ENCODE measurements at places on chromosomes 5 and 9.
A peak's percentile ranks its signal among the peaks of the same experiment; 100 is the strongest.

- no peak for DNase-seq
These were observed 85.7 kb upstream of the NIPBL start for GRCh38 chr5:36790847-36791246.

GRCh38 chr9:34503406-34503805, 19.4 kb downstream of the ENHO start:
- DNase-seq, result no peak

GRCh38 chr5:30686530-30686929, 507.0 kb upstream of the CDH6 start:
- no peak for DNase-seq

- DNase-seq, result no peak
These were observed 208.3 kb upstream of the ITGA1 start for GRCh38 chr5:52579391-52579790.

GRCh38 chr5:159971514-159971913, 37.4 kb upstream of the TTC1 start:
- DNase-seq, result no peak

DNA sequence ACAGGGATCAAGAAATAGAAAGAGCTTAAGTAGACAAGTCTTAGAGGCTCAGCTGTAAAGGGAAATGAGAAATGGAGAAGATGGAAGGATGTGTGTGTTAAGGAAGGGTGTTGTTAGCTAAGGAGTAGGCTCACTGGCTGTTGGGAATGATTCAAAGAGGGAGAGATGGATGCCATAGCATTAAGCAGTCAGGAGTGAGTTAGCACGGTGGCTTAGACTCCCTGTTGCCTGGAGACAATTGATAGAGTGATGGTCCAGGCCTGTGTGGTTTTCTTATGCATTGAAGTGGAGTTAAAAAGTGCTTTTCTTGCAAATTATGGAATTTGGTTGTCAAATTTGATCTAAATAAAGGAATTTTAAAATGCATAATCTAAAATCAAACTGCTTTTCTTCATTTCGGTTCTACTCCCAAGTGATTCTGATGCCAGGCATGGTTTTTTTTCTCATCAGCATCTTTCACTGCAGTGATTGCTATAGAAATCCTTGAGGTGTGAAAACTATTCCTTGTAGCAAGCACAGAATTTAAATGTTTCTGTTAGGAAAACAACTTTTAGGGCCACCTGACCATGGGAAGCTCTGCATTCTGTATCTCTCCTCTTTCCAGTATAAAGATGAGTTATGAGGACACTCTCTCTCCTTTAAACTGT, 214.7 kb downstream of the ADCY2 start:
- no peak for DNase-seq

DNA sequence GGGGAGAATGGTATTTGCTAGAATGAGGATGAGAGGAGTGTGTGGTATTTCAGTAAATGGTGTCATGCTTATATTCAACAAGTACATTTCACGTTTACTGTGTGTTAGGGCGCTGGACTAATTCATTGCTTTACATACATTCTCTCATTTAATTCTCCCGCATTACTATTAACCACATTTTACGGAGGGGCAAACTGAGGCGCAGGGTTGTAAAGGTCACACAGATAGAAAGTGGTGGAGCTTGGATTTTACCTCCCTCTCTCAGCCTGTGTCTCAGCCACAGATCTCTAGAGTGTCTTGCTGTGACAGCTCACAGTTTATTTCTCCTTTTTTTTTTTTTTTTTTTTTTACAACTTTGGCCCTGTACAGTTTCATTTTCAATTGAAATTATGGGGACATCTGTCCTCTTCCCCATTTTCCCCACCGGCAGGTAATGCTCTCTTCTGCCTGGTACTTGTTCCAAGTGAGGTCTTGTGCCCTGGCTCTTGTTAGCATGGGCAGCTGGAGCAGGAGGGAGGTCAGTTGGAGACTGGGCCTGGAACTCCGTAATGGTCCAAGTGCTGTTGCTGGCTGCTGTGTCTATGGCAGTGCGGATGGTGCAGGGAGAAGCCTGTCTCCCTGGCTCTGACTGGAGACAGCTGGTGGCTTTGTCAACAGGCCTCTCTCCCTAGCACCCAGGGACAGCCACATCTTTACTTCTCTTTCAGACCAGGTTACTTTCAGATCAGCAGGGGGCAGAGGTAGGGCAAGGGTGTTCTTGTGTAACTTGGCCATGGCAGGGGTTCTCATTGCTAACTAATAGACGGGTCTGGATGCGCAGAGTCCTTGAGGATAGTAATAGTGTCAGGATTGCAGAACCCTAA, 20.5 kb upstream of the NDST1 start:
- peak; percentile 27 for DNase-seq

DNA sequence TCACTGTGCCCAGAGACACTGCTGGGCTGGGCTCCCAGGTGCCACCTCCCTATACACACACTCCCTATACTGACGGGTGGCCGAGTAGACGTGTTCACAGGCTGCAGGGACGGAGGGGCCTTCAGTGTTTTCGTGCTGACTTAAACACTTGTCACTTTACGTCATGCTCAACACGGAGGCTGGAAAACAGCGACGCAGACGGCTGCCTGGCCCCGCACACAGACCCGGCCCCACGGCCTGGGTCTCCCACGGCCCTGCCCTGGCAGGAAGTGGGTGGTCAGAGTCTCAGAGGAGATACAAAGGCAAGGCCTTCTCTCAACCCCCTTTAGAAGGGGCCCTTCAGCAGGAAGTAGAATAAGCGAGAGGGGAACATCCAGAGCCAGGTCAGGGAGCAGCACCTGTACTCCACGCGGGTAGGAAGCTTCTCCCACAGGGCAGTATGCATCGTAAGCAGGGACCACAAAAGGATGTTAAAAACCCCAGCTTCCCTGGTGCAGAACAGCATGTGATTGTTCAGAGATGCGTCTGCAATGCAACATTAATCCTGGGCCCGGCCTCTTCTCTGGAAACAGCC, 11.9 kb upstream of the TBC1D9B start:
- DNase-seq, result no peak

DNA sequence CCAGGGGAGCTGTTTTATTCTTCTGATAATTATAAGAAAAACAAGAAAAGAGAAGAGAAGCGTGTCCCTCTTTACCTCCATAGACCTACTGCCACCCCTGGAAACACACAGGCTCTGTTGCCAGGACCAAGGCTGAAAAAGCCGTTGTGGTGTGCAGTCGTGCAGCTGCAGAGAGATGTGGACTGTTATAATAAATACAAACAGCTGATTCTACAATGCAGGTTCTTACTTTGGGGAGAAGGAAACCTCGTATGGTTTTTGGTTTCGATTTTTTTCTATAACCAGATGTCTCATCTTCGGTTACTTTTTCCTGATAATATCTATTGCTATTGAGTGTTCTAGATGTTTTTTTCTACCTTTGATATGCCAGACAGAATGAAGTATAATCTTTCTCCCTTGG, 28.1 kb downstream of the FYB1 start:
- peak; percentile 86 for DNase-seq

- peak; percentile 80 for DNase-seq
These were observed 171.2 kb upstream of the S1PR3 start for GRCh38 chr9:88820055-88820454.

- no peak for DNase-seq
These were observed 33.6 kb upstream of the GABRP start for GRCh38 chr5:170749911-170750431.

DNA sequence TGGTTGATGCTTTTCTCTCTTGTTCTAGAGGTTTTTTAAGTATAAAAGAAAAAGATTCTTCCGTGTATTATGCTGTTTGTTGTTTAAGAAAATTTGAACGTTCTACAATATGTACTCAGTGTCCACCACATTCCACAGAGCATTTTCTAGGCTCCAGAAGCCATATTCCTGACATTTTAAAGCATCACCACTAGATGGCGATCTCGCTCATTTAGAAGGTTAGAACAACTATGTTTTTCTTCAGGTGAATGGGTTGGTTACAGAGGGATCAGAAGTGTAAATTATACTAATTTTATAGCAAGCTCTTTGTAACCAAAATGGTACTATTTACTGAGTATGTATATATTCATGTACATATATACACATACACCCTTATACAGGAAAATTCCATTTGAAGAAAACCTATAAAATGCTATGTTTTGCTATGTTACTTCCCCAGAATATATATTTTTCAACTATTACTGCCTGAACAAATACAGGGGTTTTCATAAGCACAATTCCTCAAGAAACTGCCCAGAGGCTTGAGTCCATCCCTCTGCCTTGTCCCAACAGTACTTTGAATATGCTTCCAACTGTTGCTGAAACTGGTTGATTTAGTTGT, 284.3 kb downstream of the CCDC171 start:
- DNase-seq, result peak; percentile 43

GRCh38 chr5:62182802-62183201, 123.2 kb upstream of the KIF2A start:
- no peak for DNase-seq

GRCh38 chr9:120740132-120740531, 25.9 kb upstream of the MEGF9 start:
- DNase-seq, result no peak

DNA sequence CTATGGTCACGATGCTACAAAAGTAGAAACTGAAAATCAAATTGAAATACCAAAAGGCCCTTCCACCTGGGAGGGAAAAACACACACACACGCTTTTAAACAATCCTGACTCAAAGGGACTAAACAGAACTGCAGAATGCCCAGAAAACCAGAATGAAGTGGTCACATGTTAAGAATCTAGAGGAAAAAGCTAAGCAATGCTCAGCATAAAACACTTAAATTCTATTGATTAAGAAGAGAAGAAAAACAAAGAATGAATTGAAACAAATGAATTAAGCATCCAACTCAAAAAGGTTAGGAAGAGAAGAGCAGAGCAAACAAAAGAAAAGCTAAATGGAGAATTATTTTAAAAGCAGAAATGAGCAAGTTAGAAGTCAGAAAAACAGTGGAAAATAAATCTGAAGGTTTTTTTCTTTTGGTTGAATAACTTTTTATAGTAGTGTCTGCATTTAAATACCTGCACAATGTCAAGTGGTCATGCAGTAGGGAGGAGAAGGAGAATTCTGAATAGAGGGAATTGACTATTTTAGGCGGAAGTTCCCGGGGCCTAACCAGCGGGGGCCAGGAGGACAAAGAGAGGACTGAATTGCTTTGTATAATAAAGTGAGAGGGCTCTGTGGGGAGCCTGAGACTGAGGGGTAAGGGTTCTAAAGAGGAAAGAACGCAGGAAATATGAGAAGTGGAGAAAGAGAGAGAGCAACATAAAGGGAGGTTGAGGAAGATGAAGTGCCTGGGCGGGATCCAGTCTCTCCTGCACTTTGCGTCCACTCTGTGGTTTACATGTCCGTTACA, 146.8 kb downstream of the ATPSCKMT start:
- DNase-seq, result no peak

DNA sequence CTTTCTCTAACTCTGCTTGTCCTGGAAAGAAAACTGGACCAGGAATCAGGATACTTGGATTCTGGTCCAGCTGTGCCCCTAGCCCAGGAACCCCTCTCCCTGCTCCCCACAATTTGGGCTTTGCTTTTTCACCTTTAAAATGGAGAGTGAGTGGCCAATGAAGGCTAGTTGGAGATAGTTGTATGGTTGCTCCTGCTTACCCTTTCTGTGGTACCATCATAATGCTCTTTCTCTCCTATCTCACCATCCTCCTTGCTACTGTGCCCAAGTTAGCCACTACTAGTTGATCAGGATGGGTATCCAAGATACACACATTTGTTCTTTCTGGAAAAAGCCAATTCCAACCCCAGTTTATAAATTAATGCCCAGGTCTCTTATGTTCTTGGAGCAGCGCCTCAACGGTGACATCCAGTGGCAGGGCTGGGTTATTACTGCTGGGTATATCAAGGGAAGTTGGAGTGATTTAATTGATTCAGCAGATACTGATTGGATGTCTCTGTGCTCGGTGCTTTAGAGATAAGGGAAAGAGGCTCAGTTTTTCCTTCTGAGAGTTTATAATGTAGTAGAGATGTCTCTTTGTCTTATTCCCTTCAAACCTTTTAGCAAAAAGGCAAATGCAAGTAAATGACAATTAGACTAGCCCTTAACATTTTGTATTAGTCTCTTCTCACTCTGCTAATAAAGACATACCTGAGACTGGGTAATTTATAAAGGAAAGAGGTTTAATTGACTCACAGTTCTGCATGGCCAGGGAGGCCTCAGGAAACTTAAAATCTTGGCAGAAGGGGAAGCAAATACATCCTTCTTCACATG, 38.5 kb downstream of the FAXDC2 start:
- peak; percentile 43 for DNase-seq

DNA sequence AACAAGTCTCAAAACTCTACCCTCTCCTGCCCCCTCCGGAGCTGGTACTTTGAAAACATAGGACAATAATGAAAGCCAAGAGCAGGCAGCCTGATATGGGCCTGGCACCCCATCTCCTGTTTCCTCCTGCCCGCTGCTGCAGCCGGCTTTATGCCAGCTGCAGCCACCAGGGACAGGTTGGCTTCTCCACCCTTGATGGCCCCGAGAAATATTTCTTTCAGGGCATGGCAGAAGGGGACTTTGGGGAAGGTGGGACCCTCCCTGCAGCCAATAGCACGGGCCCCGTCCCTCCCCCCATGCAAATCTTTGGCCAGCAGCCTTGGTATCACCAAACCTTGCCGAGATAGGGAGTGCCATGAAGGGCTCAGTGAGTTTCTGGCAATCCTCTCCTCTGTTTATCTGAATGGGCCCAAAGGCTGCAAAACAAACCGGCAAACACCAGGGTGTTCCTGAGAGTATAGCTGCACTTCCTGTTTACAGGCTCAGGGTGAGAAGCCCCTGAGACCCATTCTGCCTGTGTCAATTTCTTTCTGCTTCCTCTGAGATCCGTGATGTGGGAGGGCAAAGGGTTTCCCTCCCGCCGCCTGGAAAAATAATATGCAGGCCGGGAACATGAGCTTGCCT, 73.4 kb upstream of the BOD1 start:
- no peak for DNase-seq

- no peak for DNase-seq
These were observed 43.6 kb downstream of the CCDC192 start for GRCh38 chr5:127746756-127747155.

DNA sequence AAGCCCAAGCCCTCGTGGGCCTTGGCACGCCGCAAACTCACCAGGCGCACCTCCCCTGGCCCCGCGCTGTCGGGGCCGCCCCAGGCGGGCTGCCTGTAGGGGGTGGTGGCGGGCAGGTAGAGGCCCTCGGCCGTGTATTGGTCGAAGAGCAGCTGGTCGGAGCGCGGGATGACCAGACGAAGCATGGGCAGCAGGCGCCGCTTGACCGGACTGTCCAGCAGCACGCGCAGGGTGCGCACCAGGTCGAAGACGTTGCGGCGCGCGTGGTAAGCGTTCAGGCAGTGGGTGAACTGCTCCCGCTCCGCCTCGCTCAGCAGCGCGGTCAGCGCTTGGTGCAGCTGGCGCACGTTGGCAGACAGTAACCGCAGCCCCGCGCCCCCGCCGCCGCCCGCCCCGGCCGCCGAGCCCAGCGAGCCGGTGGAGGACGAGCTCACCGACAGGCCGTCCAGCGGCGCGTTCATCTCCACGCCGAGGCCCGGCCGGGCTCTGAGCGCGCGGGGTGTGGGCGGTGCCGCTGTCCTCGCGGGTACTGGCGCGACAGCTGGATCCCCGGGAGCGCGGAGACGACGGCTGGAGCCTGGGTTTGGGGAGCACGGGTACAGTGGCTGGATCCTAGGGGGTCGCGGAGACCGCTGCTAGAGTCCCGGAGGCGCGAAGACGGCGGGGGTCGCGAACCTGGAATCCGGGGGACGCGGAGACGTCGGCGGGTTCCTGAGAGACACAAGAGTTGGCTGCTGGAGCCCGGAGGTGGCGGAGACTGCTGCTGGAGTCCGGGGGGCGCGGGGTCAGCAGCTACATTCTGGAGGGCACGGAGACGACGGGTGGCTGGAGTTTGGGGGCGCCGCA, 709 bp downstream of the WHRN start:
- DNase-seq, result peak; percentile 59
